ENCODE measurements at places on chromosomes 7 and 10.
A peak's percentile ranks its signal among the peaks of the same experiment; 100 is the strongest.

DNA sequence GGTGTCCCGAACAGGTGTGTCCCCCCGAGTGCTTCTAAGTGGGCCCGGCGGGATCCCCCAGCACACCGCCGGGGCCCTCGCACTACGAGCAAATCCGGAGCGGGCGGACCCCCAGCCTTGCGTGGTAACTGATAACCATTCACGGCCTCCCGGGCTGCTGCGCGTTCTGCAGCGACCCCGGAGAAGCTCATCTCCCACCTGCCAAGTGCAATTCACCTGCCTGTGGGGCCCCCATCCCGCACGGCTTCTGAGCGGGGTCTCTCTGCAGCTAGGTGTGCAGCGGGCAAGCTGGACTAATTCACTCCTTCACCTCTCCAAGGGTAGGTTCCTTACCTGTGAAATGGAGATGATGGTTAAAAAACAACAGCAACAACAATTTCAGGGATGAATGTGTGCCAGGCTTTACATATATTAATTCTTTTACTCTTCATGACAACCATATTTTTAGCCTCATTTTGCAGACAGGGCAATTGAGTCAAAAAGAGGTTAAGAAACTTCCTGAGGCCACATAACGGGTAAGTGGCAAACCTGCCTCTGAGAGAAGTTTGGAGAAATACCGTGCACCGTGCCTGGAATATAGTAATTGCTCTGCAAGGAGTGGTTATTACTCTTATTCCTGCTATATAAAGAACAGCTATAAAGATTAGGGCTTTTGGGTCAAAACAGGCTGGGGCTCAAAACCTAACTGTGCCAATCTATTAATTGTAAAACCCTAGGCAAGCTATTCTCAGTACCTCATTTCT, 652 bp upstream of the PODXL start:
- no peak for DNase-seq

GRCh38 chr7:94698275-94698674, 42.3 kb upstream of the SGCE start:
- DNase-seq, result peak; percentile 71

DNA sequence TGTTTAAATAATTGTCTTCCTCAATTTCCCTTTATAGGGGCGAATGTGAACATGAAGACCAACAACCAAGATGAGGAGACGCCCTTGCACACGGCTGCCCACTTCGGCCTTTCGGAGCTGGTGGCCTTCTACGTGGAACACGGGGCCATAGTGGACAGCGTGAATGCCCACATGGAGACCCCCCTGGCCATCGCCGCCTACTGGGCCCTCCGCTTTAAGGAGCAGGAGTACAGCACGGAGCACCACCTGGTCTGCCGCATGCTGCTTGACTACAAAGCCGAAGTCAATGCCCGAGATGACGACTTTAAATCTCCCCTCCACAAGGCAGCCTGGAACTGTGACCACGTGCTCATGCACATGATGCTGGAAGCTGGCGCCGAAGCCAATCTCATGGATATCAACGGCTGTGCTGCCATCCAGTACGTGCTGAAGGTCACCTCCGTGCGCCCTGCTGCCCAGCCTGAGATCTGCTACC, 42.1 kb downstream of the ASB4 start:
- no peak for DNase-seq

DNA sequence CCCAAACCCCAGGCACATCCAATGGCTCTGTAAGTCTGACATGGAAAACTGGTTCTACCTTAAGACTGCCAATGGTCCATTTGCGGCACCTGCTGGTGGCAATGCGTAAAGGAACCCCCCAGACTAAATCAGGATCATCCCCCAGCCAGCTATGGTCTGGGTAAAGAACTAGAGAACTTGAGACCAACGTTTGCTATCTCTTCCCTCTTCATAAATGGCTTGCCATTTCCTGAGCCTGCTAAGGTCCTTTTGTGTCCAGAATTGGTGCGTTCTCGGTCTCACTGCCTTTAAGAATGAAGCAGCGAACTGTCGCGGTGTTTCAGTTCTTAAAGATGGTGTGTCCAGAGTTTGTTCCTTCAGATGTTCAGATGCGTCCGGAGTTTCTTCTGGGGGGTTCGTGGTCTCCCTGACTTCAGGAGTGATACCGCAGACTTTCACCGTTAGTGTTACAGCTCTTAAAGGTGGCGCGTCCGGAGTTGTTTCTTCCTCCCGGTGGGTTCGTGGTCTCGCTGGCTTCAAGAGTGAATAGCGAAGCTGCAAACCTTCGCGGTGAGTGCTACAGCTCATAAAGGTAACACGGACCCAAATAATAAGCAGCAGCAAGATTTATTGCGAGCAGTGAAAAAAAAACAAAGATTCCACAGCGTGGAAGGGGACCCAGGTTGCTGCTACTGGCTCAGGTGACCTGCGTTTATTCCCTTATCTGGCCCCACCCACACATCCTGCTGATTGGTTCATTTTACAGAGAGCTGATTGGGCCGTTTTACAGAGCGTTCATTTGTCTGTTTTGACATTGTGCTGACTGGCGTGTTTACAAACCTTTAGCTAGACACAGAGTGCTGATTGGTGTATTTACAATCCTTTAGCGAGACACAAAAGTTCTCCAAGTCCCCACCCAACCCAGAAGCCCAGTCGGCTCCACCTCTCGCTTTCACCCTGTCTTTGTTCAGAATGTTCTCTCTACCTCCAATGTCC, 95.4 kb downstream of the ELMO1 start:
- no peak for DNase-seq

DNA sequence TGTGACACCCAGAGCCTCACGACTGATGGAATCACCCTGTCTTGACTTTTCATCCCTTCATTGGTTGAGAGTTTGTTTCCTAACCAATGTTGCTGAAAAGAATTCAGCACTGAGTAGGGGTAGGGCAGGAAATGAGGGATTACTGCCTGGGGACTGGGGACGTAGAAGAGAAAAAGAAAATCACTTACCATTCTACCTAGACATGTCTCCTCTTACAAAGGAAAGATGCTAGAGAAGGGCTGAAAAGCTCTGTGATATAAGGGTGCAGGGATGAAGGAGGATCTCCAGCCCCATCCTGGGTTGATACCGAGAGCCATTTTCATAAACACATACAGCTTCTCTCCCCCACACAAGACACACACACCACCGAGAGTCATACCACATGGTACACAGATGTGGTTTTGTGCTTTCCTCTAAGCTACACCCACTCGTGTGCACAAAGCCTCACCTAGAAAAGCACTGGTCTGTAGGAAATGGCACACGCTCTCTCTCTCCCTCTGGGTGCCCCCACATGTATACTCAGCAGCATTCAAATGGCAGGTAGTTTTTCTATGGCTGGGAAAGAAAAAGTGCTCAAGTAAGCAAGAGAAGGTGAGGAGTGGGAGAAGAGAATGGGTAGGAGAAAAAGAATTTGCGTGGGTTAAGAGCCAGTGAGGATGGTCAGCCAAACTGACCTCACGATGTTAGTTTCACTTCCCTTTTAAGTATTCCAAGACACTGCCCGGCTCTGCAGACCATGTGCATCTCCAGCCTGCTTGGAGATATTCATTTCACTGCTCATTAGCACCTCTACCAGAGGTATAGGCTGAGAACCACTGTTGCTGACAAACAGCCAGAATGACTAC, 85.8 kb downstream of the CALD1 start:
- DNase-seq, result no peak

GRCh38 chr7:137919987-137920386, 73.2 kb upstream of the DGKI start:
- no peak for DNase-seq

- no peak for DNase-seq
Measured at GRCh38 chr7:111088328-111088727, 2.6 kb upstream of the LRRN3 start.

- no peak for DNase-seq
Measured at GRCh38 chr7:101902680-101903514, 85.5 kb downstream of the CUX1 start.

- DNase-seq, result no peak
Measured at GRCh38 chr10:34216348-34216945, 598.6 kb downstream of the PARD3 start.

DNA sequence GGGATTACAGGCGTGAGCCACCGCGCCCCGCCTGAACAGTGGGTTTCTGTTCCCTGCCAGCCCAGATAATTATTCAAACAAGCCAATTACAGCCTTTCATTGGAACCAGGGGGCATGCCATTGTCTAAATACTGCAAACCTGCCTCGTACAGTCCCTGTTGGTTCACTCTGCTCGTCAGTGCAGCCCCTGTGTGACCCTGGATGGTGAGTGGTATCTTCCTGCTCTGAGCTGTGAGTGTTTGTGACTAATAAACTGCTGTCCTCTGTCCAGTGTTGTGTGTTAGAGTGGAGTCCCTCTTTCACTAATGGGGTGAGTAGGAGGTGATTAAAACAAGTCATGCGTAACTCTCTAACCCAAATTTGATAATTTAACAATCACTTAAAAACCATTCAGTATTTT, 176.5 kb upstream of the FAM3C start:
- DNase-seq, result no peak

GRCh38 chr7:139629392-139630082, 106.1 kb downstream of the CLEC2L start:
- no peak for DNase-seq

DNA sequence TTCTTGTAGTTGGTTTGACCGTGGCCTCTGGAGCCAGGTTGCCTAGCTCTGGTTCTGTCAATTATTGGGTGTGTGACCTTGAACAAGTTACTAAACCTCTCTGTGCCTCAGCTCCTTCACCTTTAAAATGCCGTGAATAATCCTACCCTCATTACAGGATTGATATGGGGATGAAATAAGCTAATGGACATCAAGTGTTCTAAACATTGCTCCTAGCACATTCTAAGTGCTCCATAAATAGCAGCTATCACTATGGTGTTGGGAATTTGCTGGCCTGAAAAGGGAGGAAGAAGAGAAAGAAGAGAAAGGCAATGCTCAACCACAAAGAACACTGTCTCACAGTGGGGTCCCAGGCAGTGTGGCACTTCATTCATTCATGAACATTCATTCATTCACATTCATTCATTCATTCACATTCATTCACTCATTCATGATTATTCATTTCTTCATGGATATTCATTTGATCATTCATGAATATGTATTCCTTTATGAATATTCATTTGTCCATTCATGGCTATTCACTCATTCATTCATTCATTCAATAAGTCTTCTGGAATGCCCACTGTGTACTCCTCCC, 38.8 kb downstream of the TMEM130 start:
- no peak for DNase-seq

DNA sequence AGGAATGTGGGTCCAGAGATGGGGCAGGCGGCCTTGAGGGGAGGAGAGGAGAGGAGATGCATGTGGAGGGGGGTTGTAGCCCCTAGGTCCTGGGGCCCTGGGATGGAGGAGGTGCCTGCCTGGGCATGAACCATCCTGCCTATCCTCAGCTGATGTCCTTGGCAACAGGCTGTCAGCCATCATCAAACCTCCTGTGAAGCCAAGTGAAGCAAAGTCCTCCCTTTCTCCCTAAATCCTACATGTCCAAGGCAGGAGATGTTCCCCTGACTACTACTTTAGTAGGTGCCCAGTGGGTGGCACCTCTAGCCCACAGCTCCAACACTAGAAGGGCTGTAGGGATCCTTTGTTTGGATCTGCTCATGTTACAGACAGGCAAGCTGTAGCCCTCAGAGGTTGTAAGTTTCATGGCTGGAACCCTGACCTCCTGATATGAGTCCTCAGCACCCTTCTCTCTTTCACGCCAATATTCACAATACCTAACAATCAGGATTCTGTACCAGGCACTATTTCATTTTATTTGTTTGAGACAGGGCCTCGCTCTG, 66.6 kb upstream of the SYPL1 start:
- peak; percentile 50 for DNase-seq

GRCh38 chr7:80641548-80641947, 3.1 kb downstream of the CD36 start:
- DNase-seq, result no peak

DNA sequence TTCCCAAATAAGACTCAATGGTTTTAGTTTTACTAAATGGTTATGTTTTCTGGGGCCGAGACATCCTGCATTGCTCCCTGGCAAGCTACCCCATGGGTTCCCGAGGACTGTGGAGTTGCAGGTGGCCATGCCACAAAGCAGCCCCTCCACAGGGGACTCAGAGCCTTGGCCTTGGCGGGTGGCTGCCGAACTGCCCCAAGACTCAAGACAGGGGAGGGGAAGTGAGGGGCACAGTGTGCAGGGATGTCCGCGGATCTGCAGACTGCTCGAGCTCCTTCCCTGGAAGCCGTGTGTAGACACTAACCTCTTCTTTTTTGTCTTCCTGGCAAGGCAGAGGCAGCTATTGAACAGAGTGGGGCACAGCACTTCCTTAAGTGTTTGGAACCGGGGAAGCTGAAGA, 154.6 kb downstream of the EBF3 start:
- no peak for DNase-seq

- peak; percentile 21 for DNase-seq
Measured at GRCh38 chr10:102744374-102745051, 765 bp downstream of the WBP1L start.

- DNase-seq, result peak; percentile 87
Measured at GRCh38 chr7:64638822-64639221, 27.1 kb upstream of the ZNF107 start.

DNA sequence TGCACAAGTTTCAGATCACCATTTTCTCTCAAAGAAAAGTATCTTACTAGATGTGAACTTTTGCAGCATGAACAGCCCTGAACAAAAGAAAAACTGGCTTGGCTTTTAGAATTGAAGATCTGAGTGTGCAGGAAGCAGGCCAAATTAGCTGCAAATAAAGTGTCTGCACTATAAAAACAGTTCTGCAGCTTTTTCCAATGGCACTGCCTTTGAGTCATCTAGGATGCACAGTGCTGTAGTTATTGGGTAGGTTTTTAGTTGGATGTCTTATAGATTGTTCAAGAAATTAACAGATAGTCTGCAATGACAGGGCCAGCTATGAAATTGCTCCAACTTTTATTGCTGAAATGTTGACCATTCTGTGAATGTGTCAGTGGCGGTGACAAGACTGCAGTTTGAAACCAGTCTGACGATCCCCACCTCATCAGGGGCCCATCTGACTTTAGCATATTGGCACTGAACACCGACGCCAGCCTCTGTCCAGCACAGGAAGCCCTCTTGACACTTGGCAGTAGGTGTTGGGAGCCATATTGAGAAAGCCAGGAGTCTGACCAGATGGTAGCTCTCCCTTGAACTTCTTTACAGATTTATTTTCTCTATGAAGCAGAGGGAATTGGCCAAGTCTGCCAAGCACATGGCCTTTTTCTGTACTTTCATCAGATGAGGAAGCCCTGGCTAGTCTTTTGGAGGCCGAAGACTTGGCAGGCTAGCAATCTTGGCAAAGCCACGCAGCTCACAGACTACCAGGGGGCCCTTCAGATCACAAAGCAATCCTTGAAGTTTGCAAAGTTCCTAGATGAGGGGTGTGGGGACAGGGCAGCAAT, 490.6 kb downstream of the NEBL start:
- no peak for DNase-seq

DNA sequence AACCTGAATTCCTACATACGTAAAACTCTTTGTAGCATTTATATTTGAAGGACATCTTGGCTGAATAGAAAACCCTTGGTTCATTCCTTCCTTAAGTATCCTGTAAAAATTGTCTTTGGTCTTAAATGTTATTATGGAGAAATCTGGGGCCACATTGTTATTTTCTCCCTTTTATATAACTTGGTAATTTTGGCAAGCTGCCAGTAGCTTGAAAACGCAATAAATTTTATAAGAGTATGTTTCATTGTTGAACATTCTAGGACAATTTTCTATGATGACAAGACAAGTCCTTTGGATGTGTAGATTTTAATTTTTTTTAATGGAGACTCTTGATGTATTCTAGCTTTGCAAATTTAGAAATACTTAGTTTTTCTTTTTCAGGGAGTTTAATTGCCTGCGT, 191.9 kb downstream of the ABCA13 start:
- no peak for DNase-seq

GRCh38 chr7:137626469-137627067, 220.2 kb downstream of the DGKI start:
- peak; percentile 54 for DNase-seq

GRCh38 chr10:129621693-129622092, 154.7 kb downstream of the MGMT start:
- DNase-seq, result peak; percentile 20

- DNase-seq, result no peak
Measured at GRCh38 chr7:44415510-44415909, 74.9 kb downstream of the NUDCD3 start.

Data from epithelial cell of esophagus (primary cell).